ENCODE measurements at places on chromosomes 5 and 9.

DNA sequence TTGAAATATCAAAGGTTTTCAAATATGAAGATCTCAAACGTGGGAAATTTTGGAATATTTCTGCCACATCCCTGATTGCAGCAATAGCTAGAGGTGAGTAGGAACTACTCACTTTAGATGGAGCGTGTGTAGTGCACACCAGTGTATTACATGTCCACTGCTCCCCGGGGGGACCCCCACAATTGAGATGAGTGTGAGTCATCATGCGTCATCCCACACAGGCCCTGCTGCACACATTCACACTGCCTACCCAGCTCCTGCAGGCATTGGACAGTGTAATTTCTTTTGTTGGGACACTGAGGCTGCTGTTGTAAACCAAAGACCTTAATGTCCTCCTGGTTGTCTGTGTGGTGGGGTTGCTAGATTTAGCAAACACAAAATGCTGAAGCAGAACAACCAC is 280.0 kb downstream of the GAS1 start:
- DNase-seq = no peak

GRCh38 chr5:106827061-106827460 is 843.7 kb downstream of the EFNA5 start:
- DNase-seq = no peak

- DNase-seq = no peak
Observed at GRCh38 chr5:151288180-151288579, 15.4 kb downstream of the SLC36A3 start.

GRCh38 chr9:134421888-134422287 is 95.6 kb downstream of the RXRA start:
- no peak for DNase-seq

GRCh38 chr5:35884773-35885172 is 28.1 kb downstream of the IL7R start:
- DNase-seq = no peak

DNA sequence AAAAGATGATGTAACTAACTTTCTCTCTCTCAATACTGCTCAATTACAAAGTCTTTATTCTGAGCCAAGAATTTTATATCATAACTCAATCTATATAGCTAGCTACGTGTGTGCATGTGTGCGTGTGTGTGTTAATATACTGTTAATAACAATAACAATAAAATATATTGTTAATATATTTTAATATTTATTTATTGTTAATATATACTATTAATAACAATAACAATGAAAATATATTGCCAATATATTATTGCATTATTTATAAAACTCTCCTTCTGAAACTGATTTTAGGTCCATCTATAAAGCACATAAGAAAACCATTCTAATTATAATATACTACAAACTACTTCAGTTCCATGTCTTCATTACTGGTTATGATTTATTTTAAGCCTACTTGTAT is 60.6 kb downstream of the RASEF start:
- no peak for DNase-seq

DNA sequence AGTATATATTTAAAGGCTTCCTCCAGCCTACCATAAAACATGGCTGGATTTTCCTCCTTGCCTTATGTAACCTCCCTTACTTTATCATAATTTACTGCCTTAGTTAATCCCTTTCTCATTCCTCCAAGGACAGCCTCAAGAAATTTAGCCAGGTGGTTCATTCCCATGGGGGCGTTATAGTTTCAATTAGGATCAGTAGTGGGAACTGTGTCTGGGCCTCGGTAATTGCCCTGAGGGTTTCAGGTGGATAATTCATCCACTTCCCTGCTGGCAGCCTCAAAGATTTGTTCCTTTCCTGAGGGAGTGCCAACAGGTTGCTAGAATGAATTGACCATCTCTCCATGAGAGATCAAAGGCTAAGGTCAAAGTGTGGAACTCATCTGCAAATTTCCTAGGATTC is 4.3 kb upstream of the GM2A start:
- no peak for DNase-seq

DNA sequence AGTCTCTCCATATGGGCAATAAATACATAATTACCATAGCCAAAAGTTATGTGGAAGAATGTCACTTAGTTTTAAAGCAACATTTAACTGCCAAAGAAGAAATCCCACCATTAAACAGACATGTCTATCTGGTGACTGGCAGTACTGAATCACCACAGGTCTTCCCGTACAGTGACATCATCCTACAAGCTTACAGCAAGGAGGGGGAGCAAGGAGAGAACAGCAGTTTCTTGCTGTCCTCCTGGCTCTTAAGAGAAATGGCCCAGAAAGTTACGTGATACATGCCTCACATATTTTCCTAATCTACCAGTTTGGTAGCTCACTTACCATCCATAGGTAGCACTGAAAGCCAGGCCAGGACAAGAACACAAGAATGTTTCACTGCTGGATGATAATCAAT is 671.0 kb downstream of the DMRTA1 start:
- no peak for DNase-seq

- DNase-seq = peak; percentile 77
Observed at GRCh38 chr5:72179028-72179815, 71.9 kb downstream of the MAP1B start.

DNA sequence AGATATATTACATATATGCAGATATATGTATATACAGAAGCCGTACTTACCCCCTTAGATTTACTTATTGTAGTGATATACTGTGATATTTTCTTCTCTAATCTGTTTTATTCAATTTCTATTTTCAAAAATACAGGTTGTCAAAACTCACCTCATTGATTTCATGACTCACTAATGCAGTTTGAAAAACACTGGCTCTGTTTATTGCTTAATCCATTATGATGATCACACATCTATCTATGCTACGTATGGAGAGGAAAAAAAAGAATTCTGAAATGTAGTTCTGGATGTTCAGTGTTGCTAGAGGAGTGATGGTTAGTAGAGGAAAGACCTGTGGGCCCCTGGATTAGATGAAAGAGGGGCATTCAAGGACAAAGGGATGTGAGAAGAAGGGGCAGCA is 121.0 kb upstream of the RPS23 start:
- DNase-seq = no peak

- peak; percentile 70 for DNase-seq
Observed at GRCh38 chr5:142782976-142783530, 12.9 kb downstream of the ARHGAP26 start.

- peak; percentile 48 for DNase-seq
Observed at GRCh38 chr5:138945421-138946240, 70.5 kb upstream of the LRRTM2 start.

GRCh38 chr9:100933656-100934055 is 94.9 kb upstream of the PLPPR1 start:
- DNase-seq = no peak

- no peak for DNase-seq
Observed at GRCh38 chr9:134222018-134222573, 57.7 kb upstream of the RNU6ATAC start.

- no peak for DNase-seq
Observed at GRCh38 chr5:127867022-127867783, 164.0 kb downstream of the CCDC192 start.

- DNase-seq = peak; percentile 11
Observed at GRCh38 chr9:135254176-135255032, 166.9 kb downstream of the OLFM1 start.

GRCh38 chr9:111482694-111483438 is 1.3 kb downstream of the ECPAS start:
- DNase-seq = peak; percentile 83

DNA sequence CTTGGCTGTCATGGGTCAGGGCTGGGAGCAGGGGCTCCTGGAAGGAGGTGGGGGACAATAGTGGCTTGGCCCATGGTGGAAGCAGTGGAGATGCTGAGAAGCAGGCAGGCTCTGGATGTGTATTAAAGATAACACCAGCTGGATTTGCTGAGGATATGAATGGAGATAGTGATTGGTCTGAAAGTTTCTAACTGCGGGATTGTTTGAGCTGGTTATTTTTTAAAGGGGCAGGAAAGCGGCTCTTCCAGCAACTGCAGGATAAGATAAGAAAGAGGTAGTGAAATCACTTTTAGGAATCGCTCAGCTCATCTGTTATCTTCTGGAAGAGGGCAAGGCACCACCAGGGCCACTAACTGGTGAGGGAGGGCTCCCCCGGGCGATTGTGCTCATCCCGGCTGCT is 125.5 kb downstream of the TENT4A start:
- DNase-seq = no peak

- no peak for DNase-seq
Observed at GRCh38 chr9:107815782-107816560, 326.4 kb upstream of the KLF4 start.

DNA sequence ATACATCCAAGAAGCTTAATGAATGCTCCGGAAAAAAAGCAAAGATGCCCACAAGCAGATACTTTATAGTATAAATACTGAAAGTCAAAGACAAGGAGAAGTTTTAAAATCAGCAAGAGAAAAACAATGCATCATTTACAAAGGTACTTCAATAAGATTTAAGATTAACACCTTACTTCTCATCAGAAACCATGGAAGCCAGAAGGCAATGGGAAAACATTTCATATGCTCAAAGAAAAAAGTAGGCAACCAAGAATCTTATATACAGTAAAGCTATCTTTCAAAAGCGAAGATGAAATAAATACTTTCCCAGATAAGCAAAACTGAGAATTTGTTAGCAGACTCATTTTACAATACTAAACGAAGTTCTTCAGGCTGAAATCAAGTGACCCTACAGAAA is 51.1 kb downstream of the ABHD17B start:
- DNase-seq = no peak

DNA sequence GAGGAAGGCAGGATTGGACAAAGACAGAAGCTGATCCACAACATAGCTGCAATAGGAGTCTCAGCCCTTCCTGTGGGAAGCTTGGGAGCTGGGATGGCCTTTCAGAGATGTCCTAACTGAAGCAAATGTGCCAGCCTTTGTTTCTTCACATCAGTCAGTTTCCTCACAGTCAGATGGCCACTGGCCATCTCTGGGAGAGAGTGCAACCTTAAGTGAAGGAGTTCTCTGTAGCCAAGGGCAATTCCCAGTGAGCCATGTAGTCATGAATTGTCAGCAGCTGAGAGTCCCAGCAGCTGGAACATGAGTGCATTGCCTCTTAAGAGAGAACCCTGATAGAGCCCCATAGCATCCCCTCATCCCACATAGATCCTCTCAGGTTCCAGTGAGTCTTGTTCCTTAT is 89.1 kb upstream of the LIFR start:
- no peak for DNase-seq

- DNase-seq = no peak
Observed at GRCh38 chr9:97322105-97322504, 14.6 kb downstream of the CCDC180 start.

GRCh38 chr5:107808671-107809137 is 138.0 kb upstream of the EFNA5 start:
- DNase-seq = no peak

- no peak for DNase-seq
Observed at GRCh38 chr9:1453636-1454035, 403.5 kb downstream of the DMRT2 start.

DNA sequence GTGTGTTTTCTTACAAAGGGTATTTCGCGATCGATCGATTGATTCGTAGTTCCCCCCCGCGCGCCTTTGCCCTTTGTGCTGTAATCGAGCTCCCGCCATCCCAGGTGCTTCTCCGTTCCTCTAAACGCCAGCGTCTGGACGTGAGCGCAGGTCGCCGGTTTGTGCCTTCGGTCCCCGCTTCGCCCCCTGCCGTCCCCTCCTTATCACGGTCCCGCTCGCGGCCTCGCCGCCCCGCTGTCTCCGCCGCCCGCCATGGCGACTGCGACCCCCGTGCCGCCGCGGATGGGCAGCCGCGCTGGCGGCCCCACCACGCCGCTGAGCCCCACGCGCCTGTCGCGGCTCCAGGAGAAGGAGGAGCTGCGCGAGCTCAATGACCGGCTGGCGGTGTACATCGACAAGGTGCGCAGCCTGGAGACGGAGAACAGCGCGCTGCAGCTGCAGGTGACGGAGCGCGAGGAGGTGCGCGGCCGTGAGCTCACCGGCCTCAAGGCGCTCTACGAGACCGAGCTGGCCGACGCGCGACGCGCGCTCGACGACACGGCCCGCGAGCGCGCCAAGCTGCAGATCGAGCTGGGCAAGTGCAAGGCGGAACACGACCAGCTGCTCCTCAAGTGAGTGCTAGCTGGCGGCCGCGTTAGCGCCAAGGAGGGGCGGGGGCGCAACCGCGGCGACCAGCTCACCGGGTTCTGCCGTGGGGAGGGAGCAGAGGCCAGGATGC is 480 bp downstream of the LMNB1 start:
- DNase-seq = peak; percentile 70

DNA sequence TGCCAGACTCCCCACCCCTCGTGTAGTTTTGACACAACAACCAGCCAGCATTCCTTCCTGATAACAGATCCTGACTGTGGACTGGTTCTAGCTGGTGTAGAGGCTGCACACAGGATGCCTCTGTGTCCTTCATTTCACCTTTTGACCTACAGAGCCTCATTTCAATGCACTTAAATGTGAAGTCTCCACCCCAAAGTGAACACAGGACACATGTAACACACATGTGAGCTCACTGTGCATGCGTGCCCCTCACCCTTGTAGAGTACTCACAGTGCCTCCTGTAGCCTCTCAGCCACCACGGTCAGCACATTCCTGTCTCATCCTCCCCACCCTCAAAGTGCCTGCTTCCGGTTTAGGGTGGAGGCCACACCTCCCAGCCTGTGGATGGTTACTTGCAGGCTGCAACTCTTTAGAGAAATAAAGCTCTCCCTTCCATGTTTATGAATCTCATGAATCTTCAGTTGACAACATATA is 11.6 kb upstream of the NKD2 start:
- peak; percentile 45 for DNase-seq

DNA sequence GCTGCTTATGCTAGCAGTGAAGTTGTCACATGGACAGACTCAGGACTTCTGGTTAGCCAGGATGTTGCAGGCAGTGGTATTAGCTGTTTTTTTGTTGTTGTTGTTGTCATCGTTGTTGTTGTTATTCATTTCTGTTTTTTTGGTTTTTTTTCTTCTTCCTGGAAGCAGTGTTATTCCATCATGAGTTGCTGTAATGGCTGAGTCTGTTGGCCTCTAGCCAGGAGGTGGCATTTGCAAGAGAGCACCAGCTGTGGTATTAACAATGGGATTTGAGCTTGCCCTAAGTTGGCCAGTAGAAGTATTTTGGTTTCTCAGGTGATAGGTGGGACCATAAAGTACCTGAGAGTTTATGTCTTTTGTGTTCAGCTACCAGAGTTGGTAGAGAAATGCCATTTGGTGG is 561.1 kb downstream of the KCTD16 start:
- no peak for DNase-seq

GRCh38 chr5:42870882-42871418 is 59.3 kb upstream of the SELENOP start:
- no peak for DNase-seq

GRCh38 chr9:76153902-76154629 is 240.2 kb downstream of the RFK start:
- no peak for DNase-seq

GRCh38 chr9:6197330-6197729 is 18.3 kb upstream of the IL33 start:
- DNase-seq = no peak

- no peak for DNase-seq
Observed at GRCh38 chr5:138925090-138925635, 50.0 kb upstream of the LRRTM2 start.

DNA sequence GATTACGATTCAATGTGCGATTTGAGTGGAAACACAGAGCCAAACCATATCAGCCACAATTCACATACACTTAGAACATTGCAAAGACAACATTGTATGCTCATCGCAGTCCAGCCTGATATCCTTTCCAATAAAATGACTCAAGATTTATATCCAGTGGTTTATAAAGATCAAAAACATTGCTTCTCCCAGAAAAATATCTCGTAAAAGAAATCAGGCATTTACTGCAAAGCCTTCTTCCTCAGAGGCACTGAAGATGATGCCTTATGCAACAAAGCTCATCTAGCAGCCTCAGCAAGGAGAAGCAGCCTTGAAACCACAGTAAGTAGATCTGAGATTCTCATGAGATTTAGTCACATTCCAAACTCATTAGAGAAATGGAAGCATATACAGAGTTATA is 523.8 kb downstream of the ELAVL2 start:
- DNase-seq = no peak

GRCh38 chr5:136682986-136683385 is 317.6 kb upstream of the TRPC7 start:
- DNase-seq = no peak

Data from right hindlimb (tissue), 1 donor.